ENCODE measurements at places on chromosomes 5 and 9.

DNA sequence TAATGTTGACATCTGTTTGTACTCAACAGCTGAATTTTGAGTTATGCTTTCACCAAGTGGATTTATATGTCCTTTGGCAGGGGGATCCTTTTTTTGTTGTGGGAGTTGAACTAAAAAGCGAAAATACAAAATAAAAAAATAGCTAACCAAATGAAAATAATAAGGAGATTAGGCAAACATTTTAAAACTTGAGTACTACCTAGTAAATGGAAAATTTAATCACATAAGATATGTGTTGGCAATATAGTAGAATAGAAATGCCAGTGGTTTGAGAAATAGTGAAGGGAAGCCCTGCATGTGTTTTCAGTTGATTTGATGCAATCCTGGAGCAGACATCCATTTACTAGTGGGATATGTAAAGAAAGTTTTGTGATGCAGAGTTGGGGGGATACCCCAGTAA is 98.0 kb downstream of the RASGRF2 start:
- no peak for DNase-seq

GRCh38 chr9:3371842-3372241 is 154.0 kb downstream of the RFX3 start:
- DNase-seq, result no peak

GRCh38 chr5:10125116-10125515 is 124.6 kb downstream of the ATPSCKMT start:
- DNase-seq, result no peak

- no peak for DNase-seq
These were observed 11.2 kb upstream of the RPS14 start for GRCh38 chr5:150460781-150461180.

- peak; percentile 100 for DNase-seq
These were observed 139.8 kb downstream of the SLIT3 start for GRCh38 chr5:169161022-169161680.

DNA sequence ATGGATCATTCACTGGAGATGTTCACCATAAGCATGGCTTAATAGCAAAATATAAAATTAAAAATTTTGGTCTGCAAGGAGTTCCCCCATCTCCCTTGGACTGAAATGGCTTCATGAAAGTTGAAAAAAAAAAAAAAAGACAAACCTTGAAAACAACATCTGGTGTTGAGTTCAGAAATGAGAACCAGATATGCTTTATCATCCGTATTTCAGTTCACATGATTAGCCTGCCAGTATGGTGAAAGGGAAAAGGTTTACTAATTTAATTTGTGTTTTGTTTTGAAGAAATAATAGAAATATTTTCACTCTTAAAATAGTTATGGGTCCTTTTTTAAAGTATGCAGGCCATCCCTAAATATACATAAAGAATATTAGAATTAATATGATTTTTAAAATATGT is 67.8 kb downstream of the TMEM167A start:
- DNase-seq, result no peak

GRCh38 chr5:3007577-3007976 is 256.1 kb upstream of the IRX2 start:
- no peak for DNase-seq

GRCh38 chr9:128101690-128102089 is 25.8 kb downstream of the PTGES2 start:
- no peak for DNase-seq

DNA sequence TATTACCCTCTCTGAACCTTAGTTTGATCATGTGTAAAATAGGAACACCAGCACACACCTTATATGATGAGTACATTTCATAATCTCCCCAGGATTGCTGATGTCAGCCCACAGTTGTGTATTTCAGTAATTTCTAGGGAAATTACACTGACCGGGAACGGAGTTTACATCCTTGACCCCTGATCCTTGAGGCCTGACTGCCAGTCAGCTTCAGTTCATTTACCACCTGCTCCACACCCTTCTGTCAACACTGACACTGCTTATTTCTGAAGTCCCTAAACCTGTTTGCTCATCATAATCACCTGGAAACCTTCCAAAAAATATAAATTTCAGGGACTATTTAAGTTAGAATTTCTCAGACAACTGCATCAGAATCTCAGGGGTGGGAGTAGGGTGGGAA is 55.3 kb downstream of the ZNF622 start:
- no peak for DNase-seq

GRCh38 chr5:135095871-135096270 is 61.8 kb upstream of the PITX1 start:
- no peak for DNase-seq

DNA sequence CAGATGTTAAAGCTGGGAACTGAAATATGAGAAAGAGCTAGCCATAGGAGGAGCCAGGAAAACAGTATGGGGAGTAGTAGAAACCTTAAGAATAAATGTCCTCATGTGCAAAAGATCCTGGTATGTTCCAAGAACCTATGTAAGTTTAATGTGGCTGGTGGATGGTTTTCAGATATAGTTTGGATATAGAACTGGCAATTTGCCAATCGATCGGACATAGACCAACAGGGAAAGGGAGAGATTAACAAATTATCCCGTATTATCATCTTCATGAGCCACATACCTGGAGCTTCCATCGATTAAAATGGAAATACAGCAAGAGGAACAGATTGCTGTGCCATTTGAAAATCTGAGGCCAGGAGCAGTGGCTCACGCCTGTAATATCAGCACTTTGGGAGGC is 388.7 kb downstream of the PRELID2 start:
- DNase-seq, result no peak

- no peak for DNase-seq
These were observed 60.1 kb upstream of the SPATA31D4 start for GRCh38 chr9:81868145-81868544.

DNA sequence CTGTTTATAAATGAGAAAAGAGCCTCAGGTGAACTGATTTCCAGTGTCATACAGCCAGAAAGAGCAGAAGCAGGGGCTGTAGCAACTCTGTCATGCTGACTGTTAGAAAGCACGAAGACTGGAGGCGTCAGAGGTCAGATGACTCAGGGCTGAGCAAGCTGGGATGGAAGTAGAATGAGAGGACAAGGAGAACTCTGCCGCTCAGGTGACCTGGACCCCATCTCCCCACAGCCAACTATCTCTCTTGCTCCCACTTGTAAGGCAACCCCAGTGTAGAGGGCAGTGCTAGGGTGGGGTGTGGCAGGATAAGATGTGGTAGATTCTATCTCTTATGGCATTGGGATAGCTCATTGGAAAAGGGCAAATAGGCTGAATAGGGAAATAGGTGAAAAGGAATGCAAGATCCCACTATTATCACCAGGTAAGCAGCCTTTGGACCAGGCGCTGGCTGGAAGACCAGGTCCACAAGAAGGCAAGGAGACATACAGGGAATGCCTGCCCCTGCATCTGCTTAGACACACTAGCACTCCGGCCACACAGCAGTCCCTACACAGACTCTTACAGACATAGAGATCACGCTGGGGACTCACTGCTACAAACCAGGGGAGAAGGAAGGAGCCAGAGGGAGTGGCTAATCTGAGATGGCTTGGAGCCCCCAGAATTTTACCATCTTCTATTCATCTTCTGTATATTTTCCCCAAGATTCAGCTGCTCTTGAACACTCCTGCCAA is 21.2 kb upstream of the LOX start:
- DNase-seq, result no peak

GRCh38 chr9:81141961-81142360 is 547.4 kb downstream of the TLE1 start:
- DNase-seq, result no peak

DNA sequence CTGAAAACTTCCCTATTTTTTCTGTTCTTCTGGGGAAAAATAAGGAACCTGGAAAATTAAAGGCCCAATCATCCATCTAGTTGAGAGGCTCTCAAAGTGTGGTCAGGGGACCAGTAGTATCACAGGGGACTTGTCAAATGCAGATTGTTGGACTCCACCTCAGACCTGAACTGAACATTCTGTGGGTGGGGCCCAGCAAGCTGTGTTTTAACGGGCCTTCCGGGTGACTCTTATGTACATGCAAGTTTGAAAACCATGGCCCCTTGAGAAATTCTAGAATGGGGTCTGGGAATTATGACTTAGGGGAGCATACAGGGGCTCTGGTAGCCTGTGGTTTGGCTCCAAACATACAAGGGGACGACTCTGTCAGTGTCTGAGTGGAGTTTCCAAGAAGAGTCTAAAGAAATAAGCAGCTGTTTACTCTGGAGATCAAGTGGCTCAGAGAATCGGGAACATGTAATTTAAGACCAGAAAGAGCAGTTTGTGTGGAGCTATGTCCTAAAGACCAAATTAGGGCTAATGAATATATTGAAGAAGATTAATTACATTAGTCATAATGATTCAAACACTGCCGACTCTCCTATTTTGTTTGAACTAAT is 177.4 kb downstream of the SLC28A3 start:
- DNase-seq, result no peak

DNA sequence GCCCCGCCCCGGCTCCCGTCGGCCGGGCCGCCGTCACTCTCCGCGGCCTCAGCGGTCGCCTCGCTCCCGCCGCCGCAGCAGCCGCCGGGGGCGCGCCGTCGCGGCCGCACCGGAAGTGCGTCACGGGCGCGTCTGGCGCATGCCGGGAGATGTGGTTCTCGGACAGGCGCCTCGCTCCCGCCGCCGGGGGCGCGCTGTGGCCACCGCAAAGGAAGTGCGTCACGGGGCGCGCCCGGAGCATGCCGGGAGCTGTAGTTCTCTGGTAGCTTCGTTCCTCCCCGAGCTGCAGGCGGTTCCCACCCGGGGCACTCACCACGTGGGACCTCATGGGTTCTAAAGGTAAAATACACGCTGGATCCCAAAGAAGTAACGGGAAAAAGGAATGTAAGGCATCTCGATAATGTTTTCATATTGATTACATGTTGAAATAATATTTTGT is at the start of gene UBAC1:
UBAC1 (minus strand) TSS at position 97 of the 439 bp plus-strand sequence. CDS start 211 bp downstream, outside the sequence.
- peak; percentile 95 for DNase-seq

GRCh38 chr5:163529698-163530097 is 24.3 kb downstream of the MAT2B start:
- DNase-seq, result no peak

DNA sequence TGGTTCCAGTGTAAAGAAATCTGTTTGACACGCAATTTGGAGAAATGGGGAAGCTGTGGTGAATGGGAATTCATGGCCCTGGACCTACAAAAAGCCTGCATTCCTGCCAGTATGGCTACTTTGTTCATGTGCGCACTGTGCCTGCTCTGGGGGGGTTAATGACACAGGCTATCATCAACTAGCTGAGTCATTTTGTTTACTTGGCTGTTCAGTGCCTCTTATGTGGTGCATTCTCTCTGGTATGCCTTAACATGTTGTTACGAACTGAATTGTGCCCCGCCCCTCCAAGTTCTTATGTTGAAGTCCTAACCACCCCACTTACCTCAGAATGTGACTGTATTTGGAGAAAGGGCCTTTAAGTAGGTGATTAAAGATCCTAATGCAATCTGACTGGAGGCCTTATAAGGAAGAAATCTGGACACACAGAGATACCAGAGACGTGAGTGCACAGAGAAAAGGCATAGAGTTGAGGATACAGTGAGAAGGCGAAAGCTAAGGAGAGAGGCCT is 20.4 kb upstream of the UBAP1 start:
- peak; percentile 95 for DNase-seq

GRCh38 chr9:101341958-101342357 is 42.8 kb downstream of the BAAT start:
- DNase-seq, result no peak

DNA sequence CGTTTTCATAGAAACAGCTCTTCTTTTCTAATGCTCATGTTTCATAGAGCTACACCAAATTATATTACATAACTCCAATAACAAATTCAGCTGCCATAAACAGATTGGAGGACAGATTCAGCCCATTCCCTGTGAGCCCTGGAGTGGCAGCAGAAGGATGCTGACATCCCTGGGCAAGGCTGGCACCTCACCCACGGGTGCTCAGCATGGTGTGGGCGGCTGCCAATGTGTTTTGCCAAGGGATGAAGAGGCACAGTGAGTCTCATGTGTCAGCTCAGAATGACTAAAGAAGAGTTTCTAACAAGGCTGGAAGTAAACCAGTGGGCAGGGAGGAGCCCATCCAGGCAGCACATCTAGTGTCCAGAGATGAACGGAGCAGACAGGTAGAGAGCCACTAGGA is 127.1 kb upstream of the ICE1 start:
- no peak for DNase-seq

DNA sequence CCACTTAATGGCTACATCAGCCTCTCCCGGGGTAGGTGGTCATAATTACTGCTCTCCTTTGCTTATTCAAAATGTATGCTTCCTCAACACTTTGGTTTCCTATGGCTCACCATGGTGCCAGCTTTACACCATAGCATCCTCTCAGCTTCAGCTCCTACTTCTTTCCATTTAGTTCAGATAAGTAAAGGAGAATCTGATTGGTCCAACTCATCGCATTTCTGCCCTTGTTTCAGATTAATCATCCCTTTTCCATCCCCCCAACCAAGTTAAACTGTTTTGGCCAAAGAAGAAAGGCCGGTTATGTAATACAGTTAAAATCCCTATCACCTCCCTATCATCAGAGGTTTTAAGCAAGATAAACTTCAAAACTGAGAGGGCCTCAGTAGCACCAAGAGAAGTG is 130.5 kb downstream of the CETN3 start:
- DNase-seq, result no peak

DNA sequence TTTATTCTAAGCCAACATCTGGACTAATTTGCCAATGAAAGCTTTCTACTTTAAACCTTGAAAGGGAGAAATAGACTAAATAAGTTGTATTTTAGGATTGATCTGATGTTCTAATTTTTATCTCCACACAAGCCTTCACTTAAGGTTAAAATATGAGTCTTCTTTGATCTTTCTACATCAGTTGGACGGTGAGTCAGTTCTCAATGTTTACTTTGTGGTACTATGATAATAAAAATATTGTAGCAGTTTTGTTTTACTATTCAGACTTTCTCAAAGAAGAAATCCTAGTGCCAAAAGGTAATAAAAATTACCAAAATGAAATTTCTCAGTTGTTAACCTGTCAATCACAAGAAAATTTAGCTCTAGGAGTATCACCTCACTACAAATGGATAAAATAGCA is 203.5 kb upstream of the RGMB start:
- DNase-seq, result peak; percentile 73

DNA sequence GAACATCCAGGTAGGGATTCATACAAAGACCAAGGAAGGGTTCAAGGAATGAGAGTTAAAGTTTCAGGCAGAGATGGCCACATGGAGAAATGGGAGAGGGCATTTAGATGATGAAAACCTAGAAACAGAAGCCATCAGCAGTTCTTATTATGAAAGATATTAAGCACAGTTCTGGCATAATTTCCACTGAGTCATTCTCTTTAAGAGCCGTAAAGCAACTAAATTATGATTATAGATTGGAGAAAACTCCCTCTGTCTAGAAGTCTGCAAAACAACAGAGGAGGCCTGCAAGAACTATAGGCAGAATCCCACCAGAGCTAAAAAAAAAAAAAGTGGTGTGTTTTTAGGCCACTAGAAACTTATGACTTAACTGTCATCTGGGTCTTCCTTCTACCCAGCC is 157.1 kb upstream of the MPDZ start:
- DNase-seq, result no peak

DNA sequence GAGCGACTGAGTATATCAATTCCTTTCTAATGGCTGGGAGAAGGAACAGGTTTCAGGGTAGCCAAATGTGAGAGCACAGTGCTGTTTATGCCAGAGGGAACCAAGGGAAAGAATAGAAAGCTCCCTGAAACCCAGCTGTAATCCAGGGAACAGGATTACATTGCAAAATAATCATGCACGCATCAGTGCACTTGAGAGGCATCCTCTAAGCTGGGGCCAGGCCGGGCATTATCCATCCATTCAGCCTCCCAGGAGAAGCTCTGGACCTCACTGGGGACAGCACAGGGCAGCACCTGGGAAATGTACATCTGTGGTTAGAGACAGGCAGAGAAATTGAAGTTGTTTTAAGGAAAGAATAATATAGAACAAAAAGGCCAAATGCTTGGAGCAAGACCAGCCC is 72.7 kb downstream of the MTRR start:
- no peak for DNase-seq
